ENCODE measurements at places on chromosomes 16 and 17. TPM values are rescaled to one million over a fixed set of nuclear protein-coding genes. Genes with fewer than 3 reads are reported as not detected.

Gene GUCY2D
- total RNA-seq = not detected

Gene MAP2K4
- 15.2 TPM for total RNA-seq

Gene KRT40
- not detected for total RNA-seq

Gene MNT
- 5.5 TPM for total RNA-seq

Gene DHX58
- 15.4 TPM for total RNA-seq

Gene PRDM7
- not detected for total RNA-seq

Gene SLC5A10
- total RNA-seq = not detected

Gene TBC1D3G
- total RNA-seq = 0.89 TPM

Gene TOM1L1
- 3.9 TPM for total RNA-seq

Gene LDHD
- total RNA-seq = 0.40 TPM

Gene CRHR1
- total RNA-seq = not detected

Gene CCL16
- total RNA-seq = not detected

Gene DCXR
- 147 TPM for total RNA-seq

Gene TNRC6A
- total RNA-seq = 22.0 TPM

Gene TBC1D3C
- total RNA-seq = 0.13 TPM

Gene CBFA2T3
- total RNA-seq = not detected

Gene ASPA
- not detected for total RNA-seq

All from mammary microvascular endothelial cell (primary cell).